ENCODE measurements at places on chromosomes 7 and 10.

GRCh38 chr7:82359426-82359825, 84.2 kb downstream of the CACNA2D1 start:
- DNase-seq, result no peak

GRCh38 chr10:370449-370825, 235.2 kb downstream of the ZMYND11 start:
- DNase-seq, result no peak

DNA sequence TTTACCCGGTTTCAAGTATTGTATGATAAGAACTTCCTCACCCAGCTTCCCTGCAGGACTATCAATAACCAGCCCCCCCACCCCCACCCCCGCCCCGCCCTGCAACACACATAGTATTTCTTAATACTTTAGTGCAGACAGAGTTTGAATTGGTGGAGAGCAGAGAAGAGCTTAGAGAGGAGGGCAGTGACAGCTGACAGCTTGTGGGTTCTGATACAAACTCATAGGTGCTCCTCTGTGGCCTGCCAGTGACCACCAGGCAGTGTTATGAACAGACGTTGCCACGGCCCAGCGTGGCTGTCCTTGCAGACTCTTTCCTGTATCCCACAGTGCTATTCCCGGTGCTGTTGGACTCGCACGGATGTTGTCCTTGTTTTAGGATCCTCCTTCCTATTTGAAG, 186.9 kb upstream of the ADO start:
- no peak for DNase-seq

DNA sequence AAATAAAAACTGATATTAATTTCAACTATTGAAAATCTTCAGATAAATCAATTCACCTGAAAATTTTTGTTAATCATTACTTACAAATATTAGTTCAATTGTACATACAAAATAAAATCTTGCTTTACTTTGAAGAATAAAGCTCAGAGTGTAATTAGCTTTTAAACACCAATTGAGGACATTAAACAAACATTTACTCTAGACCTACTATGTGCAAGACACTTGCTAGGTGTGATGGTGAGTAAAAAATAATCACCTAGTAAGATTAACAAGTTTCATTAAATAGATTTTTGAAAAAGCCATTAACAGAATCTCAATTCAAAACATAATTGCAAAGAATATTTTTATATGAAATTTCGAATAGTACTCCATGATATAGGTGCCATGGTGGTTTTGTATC, 3.9 kb upstream of the MLLT10 start:
- no peak for DNase-seq

- no peak for DNase-seq
Measured at GRCh38 chr10:121113385-121113696, 262.2 kb downstream of the WDR11 start.

- DNase-seq, result peak; percentile 60
Measured at GRCh38 chr10:42999385-43000020, 77.4 kb upstream of the RET start.

DNA sequence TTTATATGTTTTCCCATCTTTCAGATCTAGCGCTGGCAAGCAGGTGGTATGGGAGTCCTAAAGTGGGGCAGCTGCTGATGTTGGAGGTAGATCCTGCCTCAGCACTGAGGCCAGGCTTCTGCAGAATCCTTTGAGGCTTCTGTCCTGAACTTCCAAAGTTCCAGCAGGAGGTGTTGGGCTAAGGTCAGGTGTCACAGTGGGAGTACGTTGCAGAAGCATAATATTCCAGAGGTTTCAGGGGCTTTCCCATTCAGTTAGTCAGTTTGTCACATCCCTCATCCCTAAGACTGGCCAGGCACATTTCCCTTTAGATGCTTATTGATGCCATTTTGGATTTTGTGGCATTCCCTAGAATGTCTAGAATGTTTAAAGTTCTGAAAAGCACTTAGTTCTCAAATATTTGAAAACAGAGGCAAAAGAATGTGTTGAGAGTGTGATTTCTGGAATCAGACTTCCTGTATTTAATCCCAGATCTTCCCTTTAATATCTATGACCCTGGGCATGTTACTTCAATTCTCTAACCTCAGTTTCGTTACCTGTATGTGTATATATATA, 319.1 kb upstream of the PHYHIPL start:
- DNase-seq, result no peak

DNA sequence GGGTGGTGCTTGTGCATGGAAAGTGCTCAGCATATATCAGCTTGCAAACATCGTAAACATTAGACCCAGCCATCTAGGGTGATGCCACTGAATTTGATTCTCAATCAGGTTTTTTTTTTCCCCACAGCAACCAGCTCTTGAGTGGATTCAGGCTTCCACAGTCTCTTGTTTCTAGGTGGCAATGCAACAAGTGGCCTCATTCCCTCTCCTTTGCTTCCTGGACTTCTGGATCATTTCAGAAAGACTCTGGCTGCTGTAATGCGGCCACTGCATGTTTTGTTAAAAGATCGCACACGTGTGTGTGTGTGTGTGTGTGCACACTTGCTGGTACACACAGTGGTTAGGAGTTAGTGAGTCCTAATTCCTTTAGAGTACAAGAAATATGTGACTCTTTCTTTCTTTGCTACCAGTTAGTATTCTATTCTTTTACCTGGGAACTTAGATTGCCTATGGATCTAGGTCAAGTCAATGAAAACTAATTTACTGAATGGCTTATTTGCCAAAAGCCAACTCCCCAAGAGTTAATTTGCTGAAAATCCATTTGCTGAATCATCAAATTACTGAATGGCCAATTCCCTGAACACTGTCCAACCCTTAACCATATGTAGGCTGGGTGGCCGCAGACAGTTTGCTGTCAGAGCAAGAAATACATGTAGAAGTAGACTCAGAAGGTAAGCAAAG, 222.5 kb downstream of the CCSER2 start:
- DNase-seq, result no peak

DNA sequence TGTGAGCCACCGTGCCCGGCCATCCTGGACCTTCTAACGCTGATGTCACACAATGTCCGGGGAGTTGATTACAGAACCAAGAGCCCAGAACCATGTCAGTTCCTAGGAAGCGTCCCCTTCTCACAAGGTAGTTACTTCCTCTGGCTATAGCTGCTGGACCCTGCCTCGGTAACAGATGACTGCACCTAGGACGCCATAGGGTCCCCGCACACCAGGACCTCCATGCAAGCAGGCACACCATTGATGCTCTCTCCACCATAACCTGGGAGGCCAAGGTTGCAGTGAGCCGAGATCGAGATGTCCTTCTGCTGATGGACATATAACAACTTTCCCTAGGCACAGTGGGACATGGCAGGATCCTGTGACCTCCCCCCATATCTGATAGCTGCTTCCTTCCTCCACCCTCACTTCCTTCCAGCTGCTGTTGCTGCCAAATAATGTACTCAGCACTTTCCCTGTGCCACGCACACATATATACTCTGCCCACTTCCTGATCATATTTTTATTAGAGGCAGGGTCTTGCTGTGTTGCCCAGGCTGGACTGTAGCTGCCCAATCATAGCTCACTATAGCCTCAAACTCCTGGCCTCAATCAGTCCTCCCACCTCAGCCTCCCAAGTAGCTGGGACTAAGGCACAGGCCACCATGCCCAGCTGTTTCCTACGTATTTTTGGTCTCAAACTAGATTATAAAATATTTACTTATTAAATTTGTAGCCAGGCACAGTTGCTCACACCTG, 3.5 kb upstream of the SNX8 start:
- DNase-seq, result no peak

GRCh38 chr10:49128854-49129253, 5.0 kb downstream of the FAM170B start:
- no peak for DNase-seq

GRCh38 chr10:103542764-103543616, 49.5 kb downstream of the NEURL1 start:
- no peak for DNase-seq

GRCh38 chr10:77350134-77350533, 287.5 kb downstream of the KCNMA1 start:
- no peak for DNase-seq

DNA sequence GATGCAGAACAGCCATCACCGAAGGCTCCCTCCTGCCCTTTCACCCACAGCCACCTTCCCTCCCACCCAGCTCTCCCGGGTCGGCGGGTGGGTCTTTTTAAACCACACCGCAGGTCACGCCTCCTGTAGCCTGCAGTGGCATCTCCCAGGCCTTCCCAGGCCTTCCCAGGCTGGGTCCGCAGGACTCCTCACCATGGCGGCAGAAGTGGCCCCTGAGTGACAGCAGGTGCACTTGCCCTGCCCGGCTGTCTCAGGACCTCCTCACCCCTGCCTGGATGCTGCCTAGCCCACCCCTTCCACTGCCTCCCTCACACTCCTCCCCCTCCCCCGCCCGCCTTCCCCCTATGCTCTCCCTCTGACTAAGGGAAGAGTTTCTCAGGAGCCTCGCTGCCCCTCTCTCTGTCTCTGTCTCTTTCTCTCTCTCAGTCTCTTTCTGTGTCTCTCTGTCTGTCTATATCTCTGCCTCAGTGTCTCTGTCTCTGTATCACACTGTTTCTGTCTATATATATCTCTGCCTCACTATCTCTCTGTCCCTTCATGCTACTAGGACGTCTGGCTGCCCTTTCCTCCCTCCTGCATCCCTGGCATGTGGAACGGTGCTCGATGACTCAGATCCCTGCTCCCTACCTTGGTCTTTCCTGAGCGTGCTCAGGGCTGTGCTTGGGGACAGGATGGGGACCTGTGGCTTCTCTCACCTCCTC, 57.5 kb downstream of the GLRX3 start:
- no peak for DNase-seq

DNA sequence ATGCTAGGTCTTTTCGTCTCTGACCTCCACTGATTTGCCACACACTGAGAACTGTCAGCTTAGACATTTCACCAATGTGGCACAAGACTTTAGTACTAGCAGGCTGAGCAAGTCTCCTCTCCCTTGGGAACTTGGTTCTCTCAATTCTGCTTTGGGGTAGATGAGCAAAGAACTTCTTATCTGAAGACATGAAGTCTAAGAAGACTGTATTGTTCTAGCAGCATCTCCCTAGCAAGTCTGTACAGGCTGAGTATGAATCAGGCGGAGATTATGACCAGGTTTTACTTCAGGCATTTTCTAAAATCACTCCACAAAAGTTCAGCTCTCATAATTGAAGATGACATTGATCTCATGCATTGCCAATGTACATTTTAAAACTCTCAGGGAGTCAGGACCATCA, 23.8 kb upstream of the STN1 start:
- no peak for DNase-seq

GRCh38 chr10:107013258-107014006, 151.1 kb downstream of the SORCS1 start:
- DNase-seq, result no peak

GRCh38 chr10:125883211-125883610, 2.1 kb upstream of the DHX32 start:
- no peak for DNase-seq

GRCh38 chr7:105656922-105657521, 75.7 kb upstream of the EFCAB10 start:
- DNase-seq, result no peak

GRCh38 chr7:116670409-116671015, 1.5 kb upstream of the MET start:
- DNase-seq, result no peak

DNA sequence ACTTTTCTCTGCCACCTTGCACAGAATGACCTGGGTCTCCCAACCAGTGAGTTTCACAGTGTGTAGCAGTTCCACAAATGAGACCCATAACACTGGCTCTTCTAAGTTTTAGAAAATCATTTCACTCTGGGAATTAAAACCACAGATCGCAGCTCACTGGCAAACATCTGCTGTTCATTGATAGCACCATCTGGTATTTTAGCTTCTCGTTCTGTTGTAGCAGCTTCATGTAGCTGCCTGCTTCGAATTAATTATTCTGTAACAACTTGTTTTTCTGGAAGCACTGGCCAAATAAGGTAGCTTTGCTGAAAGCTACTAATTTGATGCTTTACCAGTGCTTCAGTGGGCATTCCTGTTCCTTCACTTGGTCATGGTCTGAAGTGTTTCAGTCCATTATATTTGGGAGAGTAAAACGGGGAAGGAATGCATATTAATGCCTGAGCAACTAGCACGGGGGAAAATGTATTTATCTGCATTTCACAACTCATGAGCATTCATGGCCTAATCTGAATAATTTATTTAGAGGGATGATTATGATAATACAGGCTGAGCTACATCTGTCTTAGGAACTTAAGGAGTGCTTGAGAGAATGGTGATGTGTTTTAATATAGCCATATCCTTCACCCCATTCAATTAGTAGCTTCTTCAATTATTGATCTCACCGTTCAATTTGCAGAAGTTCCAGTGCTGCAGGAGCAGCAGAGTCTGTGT, 447.4 kb downstream of the XPNPEP1 start:
- DNase-seq, result no peak

GRCh38 chr10:77887631-77888355, 38.8 kb downstream of the DLG5 start:
- DNase-seq, result no peak

- DNase-seq, result no peak
Measured at GRCh38 chr10:85635650-85636049, 730.9 kb downstream of the GRID1 start.

- no peak for DNase-seq
Measured at GRCh38 chr7:43879477-43879876, 10.2 kb upstream of the MRPS24 start.

GRCh38 chr7:136163340-136163801, 186.2 kb upstream of the MTPN start:
- DNase-seq, result no peak

DNA sequence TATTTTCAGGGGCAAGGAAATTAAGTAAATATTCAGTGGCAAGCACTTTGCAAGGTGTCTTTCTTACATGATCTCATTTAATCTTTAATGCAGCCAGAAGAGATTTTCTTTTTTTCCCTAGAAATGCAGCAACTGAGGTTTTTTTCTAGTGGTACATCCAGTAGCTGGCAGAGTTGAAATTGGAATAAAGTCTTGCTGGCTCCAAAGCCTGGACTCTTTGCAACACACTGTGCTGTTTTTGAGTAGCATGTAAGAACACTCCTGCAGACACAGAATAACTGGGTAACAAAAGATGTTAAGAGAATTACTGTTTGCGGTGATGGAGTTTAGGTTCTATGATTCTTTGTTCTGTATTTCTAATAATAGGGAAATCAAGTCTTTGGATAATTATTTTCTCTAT, 123.6 kb downstream of the PON1 start:
- DNase-seq, result no peak

GRCh38 chr7:131674131-131674530, 117.7 kb upstream of the PODXL start:
- no peak for DNase-seq

Data from heart left ventricle (tissue), 16 donors.